Activated CD4-positive, alpha-beta T cell treated with anti-CD3 and anti-CD28 coated beads, Interleukin-2, amount 50 U/mL, for 24 hours (primary cell): ENCODE measurements at places on chromosomes 16 and 17.

DNA sequence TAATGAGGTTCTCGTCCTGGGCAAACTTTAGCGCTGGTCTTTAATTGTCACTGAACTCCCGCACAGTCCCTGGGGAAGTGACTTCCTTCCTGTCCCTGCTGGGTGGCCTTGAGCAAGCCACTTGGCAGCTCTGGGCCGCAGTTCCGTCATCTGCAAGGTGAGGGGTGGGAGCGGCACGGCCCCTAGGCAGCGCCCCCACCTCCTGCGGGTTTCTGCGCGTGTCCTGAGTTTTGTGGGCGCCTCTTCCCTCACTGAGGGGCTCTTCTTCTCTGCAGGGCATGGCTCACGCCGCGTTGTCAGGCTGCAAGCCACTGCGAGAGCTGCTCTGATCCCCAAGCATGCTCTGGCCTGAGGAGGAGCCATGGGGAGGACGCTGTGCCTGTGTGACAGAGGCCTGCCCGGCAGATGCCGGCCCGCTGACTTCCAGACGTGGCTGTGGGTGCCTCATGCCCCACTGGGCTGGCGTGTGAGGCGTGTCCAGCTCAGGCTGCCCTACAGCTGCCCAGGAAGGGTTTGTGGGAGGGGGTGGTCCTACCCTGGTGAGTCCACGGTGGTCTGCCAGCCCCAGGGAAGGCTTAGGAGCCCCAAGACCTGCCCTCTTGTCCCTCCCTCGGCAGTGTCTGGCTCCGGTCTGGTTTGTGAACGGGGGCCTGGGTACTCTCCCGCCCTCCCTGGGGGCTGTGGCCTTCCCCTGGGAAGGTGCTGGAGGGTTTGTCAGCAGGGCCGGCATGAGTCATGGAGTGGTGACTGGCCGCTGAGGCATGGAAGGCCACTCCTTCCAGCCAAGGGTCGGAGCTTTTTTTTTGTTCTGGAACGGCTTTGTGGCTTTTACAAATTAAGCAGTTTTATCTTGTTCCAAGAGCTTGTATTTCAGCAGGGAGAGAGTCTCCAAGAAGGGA lies 182.0 kb downstream of the SEC14L1 start:
- no peak for DNase-seq

GRCh38 chr17:82846061-82846691 lies 6.4 kb upstream of the ZNF750 start:
- no peak for DNase-seq

DNA sequence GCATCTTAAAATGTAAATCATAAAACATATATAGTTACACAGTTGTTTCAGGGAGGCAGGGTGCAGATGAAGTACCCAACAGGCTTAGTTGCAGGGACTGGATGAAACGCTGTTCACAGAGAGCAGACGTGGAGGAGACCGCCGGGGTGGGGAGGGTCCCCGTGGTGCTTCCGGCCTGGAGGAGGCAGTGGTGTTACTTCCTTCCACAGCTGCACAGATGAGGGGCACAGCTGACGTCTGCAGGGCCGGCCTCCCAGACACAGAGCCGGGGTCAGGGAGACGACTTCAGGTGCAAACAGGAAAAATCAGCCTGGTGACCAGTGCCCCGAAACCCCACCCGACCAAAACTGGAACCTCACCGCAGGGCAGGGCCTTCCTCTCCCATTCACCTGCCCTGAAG lies 17.1 kb downstream of the SPIRE2 start:
- no peak for DNase-seq

- DNase-seq: peak; percentile 40
Measured at GRCh38 chr17:40122999-40123810, 1.4 kb downstream of the MSL1 start.

DNA sequence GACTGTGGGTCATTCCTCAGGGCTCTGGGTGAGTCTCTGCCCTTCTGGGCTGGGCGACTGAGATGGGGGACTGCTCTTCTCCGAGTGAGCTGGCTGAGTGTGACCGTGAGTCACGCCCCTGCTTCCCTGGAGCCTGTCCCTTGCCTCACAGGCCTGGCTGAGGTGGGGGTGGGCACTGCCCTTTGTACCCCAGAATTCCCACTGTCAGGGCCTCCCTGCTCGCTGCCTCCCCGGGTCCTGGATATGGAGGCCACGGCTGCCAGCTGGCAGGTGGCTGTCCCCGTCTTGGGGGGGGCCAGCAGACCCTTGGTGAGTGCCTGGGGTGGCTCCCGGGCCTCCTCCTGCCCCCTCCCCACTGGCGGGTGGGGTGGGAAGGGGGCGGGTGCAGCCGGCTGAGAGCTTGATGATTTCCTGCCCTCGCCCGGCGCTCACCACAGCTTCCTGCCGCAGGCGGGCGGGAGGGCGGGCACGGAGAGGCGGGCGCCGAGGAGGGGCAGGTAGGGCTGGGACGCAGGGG lies at the start of gene LAT:
Gene LAT (plus strand): TSS at position 434 of the 517 bp plus-strand sequence. CDS start 366 bp downstream, outside the sequence.
- DNase-seq: peak; percentile 67

DNA sequence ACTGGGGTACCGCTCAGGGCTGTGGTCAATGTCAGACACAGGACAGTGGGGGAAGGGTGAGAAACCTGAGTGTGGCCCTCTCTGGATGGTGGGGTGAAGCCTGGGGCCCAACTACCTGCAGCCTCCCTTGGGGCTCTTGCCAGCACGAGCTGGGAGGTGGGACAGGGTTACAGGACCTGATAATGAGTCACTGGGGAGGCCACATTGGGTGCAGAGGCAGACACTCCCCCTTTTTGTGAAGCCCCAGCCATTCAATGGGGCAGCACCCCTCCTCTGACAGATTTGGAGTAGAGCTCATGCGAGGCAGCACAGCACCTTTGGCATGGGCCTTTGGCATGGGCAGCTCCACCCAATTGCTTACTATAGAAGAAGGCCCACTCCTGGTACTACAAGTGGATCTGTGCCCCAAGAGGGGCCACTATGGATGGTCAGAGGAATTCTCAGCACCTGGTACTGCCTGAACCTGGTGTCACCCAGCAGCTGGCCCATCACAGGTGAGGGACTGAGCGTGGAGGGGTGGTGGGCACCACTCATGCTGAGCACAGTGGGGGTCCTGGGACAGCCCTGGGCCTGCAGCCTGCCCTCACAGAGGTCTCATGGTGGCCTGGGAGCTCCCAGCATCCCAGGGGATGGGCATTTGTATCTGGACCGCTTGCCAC lies 45.2 kb upstream of the SMPD3 start:
- no peak for DNase-seq
